ENCODE measurements at places on chromosomes 5 and 9. TPM values are rescaled to one million over a fixed set of nuclear protein-coding genes. Genes with fewer than 3 reads are reported as not detected.

- DNase-seq, result no peak
- no peak overlapping the region for H3K4me3 ChIP-seq
- peaks cover 5% of the 10 kb centered on the region for H3K36me3 ChIP-seq
- peak overlapping the region; percentile 65 for H3K27ac ChIP-seq
- peaks cover 17% of the 10 kb centered on the region for H3K4me1 ChIP-seq
These were observed 11.0 kb upstream of the AHRR start for GRCh38 chr5:310516-310915.

GRCh38 chr9:128123451-128124080, 4.0 kb downstream of the PTGES2 start:
- peaks cover 4% of the 10 kb centered on the region for H3K36me3 ChIP-seq
- H3K4me1 ChIP-seq, result peaks cover 40% of the 10 kb centered on the region
- H3K27me3 ChIP-seq, result no peaks in the 10 kb centered on the region
- H3K4me3 ChIP-seq, result no peak overlapping the region

DNA sequence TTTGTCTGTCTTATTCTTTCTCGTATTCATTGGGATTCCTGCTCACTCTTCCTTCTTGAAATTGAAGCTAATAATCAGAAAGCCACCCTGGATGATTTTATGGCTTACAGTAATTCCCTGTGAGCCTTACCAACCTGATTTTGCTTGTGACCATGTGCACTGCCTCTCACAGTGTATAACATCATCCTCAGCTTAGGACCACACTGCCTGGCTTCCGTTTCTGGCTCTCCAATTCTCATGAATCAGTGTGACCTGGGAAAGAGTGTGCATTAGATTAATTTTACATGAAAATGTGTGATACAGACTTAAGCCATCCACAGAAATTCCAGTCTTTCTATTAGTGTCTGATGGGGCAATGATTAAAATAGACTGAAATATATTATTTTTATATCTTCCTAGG, 126.8 kb upstream of the DMRT1 start:
- no peak for DNase-seq
- peaks cover 69% of the 10 kb centered on the region for H3K4me1 ChIP-seq
- H3K36me3 ChIP-seq, result no peaks in the 10 kb centered on the region

GRCh38 chr5:55823151-55823796, 27.9 kb upstream of the IL31RA start:
- H3K36me3 ChIP-seq, result no peaks in the 10 kb centered on the region
- H3K4me1 ChIP-seq, result peaks cover 9% of the 10 kb centered on the region
- DNase-seq, result no peak
- no peaks in the 10 kb centered on the region for H3K27me3 ChIP-seq
- no peak overlapping the region for H3K4me3 ChIP-seq
- H3K27ac ChIP-seq, result no peak overlapping the region

DNA sequence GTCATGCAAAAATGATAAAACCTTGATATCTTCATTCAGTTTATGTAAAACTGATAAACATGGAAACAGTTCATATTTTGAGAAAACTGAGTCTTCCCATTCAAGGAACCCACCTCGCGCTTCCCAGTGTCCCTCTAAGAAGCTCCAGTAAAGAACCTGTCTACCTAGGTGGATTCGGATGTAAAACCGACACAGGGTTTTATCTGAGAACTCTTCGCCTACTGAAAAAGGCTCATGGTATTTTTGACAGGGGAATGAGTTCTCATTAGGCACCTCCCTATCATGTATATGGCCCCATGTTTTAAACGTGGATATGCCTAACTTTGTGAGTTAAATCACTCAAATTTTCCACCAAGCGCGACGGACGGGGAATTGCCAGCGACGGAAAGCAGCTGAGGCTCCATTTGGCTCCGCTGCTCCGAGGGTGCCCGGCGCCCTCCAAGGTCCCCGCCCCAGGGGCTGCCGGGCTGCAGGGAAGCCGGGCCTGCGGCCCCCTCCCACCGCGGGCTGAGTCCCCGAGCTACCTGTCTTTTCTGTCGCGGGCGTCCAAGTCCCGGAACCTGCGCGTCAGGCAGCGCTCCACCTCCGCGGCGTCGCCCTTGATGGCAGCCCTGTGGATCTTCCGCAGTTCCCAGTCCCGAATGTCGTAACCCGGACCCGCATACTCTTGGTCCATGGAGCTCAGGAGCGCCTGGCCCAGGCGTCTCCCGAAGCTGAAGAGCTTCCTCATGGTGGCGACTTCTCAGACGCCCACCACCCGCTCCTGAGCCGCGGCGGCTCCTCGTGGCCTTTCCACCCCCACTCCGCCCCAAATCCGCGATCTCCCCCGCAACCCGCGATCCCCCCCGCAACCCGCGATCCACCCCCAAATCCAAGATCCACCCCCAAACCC, 594 bp downstream of the ANKRD18A start:
- H3K36me3 ChIP-seq, result no peaks in the 10 kb centered on the region
- peak; percentile 47 for DNase-seq
- H3K4me1 ChIP-seq, result peaks cover 28% of the 10 kb centered on the region
- peak overlapping the region; percentile 62 for H3K4me3 ChIP-seq
- H3K27me3 ChIP-seq, result no peaks in the 10 kb centered on the region
- H3K27ac ChIP-seq, result peak overlapping the region; percentile 95

GRCh38 chr9:35522187-35522586, 32.3 kb downstream of the RUSC2 start:
- peaks cover 77% of the 10 kb centered on the region for H3K4me1 ChIP-seq
- H3K27me3 ChIP-seq, result no peaks in the 10 kb centered on the region
- H3K27ac ChIP-seq, result peak overlapping the region; percentile 86
- H3K36me3 ChIP-seq, result no peaks in the 10 kb centered on the region
- no peak for DNase-seq

- H3K4me3 ChIP-seq, result no peak overlapping the region
- no peaks in the 10 kb centered on the region for H3K27me3 ChIP-seq
- no peaks in the 10 kb centered on the region for H3K36me3 ChIP-seq
- H3K4me1 ChIP-seq, result no peaks in the 10 kb centered on the region
- no peak overlapping the region for H3K27ac ChIP-seq
- no peak for DNase-seq
These were observed 383.9 kb downstream of the MAT2B start for GRCh38 chr5:163889369-163889768.

DNA sequence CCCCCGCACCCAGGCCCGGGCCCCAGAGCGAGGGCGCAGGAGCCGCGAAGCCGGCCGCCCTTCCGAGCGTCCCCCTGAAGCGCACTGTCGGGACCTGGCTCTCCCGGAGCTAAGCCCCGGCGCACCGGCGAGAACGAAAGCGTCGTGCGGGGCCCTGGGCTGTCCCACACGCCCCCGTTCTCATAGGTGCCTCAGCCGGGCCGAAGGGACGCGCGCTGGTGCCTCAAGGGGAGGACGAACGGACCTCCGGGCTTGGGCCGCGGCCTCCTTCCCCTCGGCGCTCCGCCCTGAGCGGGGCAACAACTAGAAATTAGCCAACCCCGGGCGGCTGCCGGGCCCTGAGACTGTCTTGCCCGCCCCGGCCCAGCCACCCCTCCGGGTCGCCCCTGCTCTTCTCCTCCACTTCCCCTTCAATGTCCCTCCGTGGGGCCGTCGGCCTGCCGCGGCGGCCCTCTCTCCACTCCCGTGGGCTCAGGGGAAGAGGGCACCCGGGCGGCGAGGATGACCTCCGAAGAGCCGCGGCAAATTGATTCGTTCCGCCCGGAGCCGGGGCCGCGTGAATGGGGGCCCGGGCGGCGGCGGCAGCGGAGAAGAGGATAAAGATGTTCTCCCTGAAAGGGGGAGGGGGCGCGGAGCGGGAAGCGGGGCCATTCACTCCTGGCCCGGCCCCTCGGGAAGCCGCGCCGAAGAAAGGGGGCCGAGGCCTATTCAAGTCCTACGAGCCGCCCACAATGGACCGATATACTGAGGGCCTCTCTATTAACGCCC, 3.5 kb upstream of the PRDM12 start:
- DNase-seq, result no peak
- no peaks in the 10 kb centered on the region for H3K36me3 ChIP-seq
- no peak overlapping the region for H3K27ac ChIP-seq
- H3K4me3 ChIP-seq, result peak overlapping the region; percentile 7
- peaks cover 4% of the 10 kb centered on the region for H3K27me3 ChIP-seq
- H3K4me1 ChIP-seq, result peaks cover 60% of the 10 kb centered on the region

GRCh38 chr9:79257228-79257781, 314.5 kb upstream of the TLE4 start:
- H3K4me1 ChIP-seq, result peaks cover 15% of the 10 kb centered on the region
- H3K36me3 ChIP-seq, result no peaks in the 10 kb centered on the region
- no peaks in the 10 kb centered on the region for H3K27me3 ChIP-seq

- no peaks in the 10 kb centered on the region for H3K36me3 ChIP-seq
- H3K4me3 ChIP-seq, result no peak overlapping the region
- DNase-seq, result no peak
- no peaks in the 10 kb centered on the region for H3K4me1 ChIP-seq
These were observed 330.3 kb downstream of the MLLT3 start for GRCh38 chr9:20292002-20292401.

DNA sequence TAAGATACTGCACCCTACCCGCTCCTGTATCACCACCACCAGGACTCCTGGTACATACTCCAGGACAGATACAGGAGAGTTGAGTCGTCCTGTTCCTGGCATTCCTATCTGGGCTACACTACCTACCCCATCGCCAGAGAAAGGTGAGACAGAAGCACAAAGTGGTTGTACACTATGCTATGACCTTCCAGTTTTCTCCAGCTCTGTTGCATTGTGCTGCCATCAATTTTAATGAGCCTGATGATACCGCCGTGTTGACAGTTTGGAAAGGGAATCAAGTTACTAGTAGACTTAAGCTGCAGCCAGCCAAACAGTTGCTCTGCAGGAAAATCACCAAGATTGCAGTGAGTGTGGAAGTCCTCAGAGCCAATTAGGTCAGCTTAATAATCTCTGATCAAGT, 35.2 kb downstream of the ANP32B start:
- peaks cover 23% of the 10 kb centered on the region for H3K36me3 ChIP-seq
- H3K4me3 ChIP-seq, result no peak overlapping the region
- no peak overlapping the region for H3K27ac ChIP-seq
- no peaks in the 10 kb centered on the region for H3K27me3 ChIP-seq
- no peak for DNase-seq
- H3K4me1 ChIP-seq, result no peaks in the 10 kb centered on the region

DNA sequence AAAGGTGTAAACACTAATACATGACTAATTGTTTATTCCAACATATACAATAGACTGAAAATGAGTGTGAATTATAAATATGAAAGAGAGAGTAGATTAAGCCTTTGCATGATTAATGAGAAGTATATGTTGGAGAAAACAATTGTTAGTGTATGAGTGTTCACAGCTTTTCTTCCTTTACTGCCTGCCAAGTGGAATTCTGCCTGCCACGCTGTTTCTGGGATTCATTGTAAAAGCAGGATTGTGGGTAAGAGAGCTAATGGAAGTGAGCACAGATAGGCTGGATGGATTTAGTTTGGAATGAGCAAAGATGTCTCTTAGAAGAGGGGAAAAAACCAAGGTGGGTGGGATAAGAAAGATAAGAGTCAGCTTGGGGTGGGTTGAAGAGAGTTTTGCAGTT, 129.6 kb upstream of the NMUR2 start:
- no peaks in the 10 kb centered on the region for H3K36me3 ChIP-seq
- H3K4me1 ChIP-seq, result no peaks in the 10 kb centered on the region
- DNase-seq, result no peak

GRCh38 chr9:79973627-79974026, 401.9 kb downstream of the TLE4 start:
- no peaks in the 10 kb centered on the region for H3K36me3 ChIP-seq
- H3K27ac ChIP-seq, result no peak overlapping the region
- H3K4me3 ChIP-seq, result no peak overlapping the region
- no peak for DNase-seq
- H3K27me3 ChIP-seq, result no peaks in the 10 kb centered on the region
- H3K4me1 ChIP-seq, result no peaks in the 10 kb centered on the region

- no peaks in the 10 kb centered on the region for H3K27me3 ChIP-seq
- no peak overlapping the region for H3K27ac ChIP-seq
- H3K36me3 ChIP-seq, result no peaks in the 10 kb centered on the region
- no peak for DNase-seq
These were observed 419.9 kb upstream of the CDH9 start for GRCh38 chr5:27458287-27458686.

DNA sequence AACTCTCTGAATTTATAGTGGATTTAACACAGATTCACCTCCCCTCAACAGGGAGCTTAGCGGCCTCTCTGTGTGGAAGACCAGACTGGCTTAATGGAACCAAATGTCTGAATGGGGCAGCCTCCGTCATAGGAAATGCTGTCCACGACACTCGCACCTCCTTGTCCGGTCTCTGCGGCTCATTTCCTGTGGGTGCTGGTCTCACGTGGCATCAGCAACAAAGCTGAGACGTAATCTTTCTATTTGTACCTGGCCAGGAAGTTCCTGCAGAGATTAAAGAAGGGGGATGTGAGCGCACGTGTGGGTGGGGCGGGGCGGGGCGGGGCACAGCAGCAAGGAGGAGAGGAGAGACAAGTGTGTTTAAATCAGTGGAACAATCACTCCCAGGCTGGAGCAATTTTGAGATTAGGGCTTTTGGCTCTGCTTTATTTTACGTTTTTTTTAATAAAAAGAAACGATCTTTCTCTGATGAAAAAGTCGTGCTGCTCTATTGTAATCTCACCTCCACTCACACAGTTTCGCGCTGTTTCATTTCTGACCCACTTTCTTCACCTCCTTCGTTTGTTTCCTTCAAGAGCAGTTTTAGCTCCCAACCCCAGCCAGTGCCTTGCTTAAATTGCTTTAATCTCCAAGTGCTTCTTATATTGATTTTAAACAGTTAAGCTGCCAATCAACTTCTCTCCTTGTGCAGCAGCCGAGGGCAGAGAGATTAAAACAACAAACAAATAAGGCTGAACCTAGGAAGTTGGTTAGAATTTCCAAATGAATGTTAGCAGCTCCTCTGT, 132.2 kb upstream of the ASTN2 start:
- H3K36me3 ChIP-seq, result no peaks in the 10 kb centered on the region
- DNase-seq, result peak; percentile 64
- H3K27ac ChIP-seq, result no peak overlapping the region
- no peak overlapping the region for H3K4me3 ChIP-seq
- no peaks in the 10 kb centered on the region for H3K27me3 ChIP-seq
- peaks cover 17% of the 10 kb centered on the region for H3K4me1 ChIP-seq

DNA sequence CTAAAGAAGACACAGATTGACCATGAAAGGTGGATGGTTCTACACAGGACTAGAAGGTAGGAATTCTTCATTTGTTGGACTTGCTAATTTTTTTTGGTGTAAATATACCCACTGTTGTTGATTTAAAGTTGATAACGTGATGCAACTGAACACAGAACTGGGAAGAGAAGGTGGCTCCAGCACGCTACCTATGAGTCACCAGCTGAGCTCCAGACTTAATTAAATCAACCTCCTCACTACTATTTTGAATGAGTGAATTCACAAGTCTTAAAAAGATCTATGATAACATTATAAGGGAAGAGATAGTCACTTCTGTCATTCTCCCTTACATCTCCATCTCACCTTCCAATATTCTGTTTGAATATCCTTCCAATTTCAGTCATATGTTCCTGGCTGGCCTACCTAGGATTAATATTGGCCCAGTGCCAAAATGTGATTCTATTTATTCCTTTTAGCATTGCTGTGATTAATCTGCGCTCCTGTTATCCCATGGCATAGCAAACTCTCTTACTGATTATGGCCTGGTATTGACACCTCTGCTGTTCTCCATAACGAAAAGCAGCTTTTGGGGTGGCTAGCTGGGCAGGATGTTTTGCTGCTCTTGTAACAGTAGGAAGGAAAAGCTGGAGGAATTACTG, 135.9 kb upstream of the CCDC152 start:
- H3K36me3 ChIP-seq, result no peaks in the 10 kb centered on the region
- no peak overlapping the region for H3K27ac ChIP-seq
- no peaks in the 10 kb centered on the region for H3K27me3 ChIP-seq

The TEK gene
- 4.6 TPM for total RNA-seq

The SPATA31A3 gene
- not detected for total RNA-seq

The PKD2L2 gene
- total RNA-seq, result not detected

The FGF18 gene
- not detected for total RNA-seq

The MAMDC2 gene
- 17.1 TPM for total RNA-seq

The GABRA1 gene
- not detected for total RNA-seq

The ECSCR gene
- total RNA-seq, result 2.6 TPM

The BAAT gene
- 1.0 TPM for total RNA-seq

The CDC20B gene
- total RNA-seq, result not detected
